ENCODE measurements at places on chromosomes 1 and 21. TPM values are rescaled to one million over a fixed set of nuclear protein-coding genes. Genes with fewer than 3 reads are reported as not detected.
A peak's percentile ranks its signal among the peaks of the same experiment; 100 is the strongest.

DNA sequence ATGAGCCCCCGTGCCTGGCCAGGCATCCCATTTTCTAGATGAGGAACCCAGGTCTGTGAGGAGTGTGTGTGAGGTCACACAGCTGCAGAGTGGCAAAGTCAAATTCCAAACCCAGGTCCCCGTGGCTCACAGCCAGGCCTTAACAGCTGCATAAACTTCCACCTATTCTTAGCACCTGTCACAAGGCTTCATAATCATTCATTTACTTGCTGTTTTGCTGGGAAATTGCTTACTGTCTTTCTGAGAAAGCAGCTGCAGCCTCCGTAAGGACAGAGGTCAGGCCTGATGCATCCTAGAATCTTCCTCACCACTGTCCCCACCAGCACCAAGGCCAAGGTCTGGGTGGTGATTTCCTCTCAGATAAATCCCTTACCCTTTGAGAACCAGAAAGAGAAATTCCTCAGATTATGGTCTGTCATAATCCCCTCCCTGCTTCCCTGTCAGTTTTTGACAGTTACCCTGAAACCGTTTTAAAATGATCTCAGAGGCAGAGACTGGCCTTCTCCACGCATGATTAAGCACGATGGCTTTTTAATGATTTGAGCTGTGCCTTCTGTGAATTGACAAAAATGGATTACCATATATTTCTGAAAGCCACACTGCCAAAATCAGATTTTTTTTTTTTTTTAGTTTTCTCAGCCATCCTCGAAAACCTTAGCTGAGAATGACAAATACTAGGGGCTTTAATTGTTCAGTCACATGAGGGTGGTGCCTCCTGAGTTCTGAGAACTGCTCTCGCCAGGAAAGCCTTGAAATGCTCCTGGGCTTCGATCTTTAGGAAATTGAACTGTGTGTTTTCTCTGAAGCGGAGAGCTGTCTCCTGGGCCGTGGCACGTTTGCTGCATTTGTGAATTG, 70.0 kb upstream of the SELENON start:
- no peak overlapping the region for H3K4me3 ChIP-seq
- DNase-seq: no peak
- no peak overlapping the region for H3K27ac ChIP-seq
- no peaks in the 10 kb centered on the region for H3K36me3 ChIP-seq
- H3K4me1 ChIP-seq: no peaks in the 10 kb centered on the region

- H3K4me1 ChIP-seq: peaks cover 32% of the 10 kb centered on the region
- no peaks in the 10 kb centered on the region for H3K27me3 ChIP-seq
- DNase-seq: peak; percentile 70
- no peak overlapping the region for H3K4me3 ChIP-seq
- no peak overlapping the region for H3K27ac ChIP-seq
Observed at GRCh38 chr1:192766009-192766625, 42.7 kb upstream of the RGS2 start.

DNA sequence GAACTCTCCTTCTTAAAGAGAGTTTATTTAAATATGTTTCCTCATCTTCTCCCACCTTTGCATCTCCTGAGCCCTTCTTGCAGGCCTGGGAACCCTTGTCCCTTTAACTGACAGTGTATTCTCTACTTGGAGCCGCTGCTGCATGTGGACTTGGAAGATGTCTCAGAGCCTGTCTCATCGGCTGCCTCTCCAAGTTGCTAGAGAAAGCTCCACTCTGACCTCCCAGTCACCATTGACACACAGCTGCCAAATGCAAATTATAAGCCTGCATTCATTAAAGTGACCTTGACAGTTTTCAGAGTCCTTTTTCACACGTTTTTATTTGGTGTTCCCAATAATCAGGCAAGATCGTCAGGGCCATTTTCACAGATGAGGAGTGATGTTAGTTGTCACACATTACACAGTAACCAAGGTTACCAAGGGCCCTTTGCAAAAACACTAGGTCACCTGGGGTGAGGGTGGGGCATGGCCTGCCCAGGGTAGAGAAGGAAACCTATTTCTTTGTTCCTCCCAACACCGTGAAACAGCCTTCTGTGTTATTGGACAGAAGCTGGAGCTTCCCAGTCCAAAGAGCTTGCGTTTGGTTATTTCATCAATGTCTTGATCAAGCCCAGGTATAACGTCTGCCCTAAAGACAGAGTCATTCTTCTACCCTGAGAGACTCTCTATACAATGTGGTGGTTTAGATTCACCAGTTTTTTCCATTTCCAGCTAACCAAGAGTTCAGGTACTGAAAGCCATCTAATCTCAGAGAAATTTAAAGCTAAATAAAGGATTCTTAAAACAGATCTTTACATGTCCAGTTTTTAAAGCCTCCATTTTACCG, 164.1 kb downstream of the GALNT2 start:
- no peaks in the 10 kb centered on the region for H3K27me3 ChIP-seq
- H3K4me1 ChIP-seq: no peaks in the 10 kb centered on the region
- H3K36me3 ChIP-seq: peaks cover 4% of the 10 kb centered on the region
- DNase-seq: no peak
- no peak overlapping the region for H3K4me3 ChIP-seq
- H3K27ac ChIP-seq: no peak overlapping the region

NTNG1 gene
- 6.8 TPM for total RNA-seq

CLIC6 gene
- not detected for total RNA-seq

ZBTB8A gene
- 3.5 TPM for total RNA-seq
